ENCODE measurements at places on chromosomes 4 and X.

GRCh38 chrX:96480081-96480480 is 204.6 kb upstream of the DIAPH2 start:
- DNase-seq, result no peak

- DNase-seq, result no peak
Measured at GRCh38 chr4:78779280-78779679, 3.1 kb downstream of the BMP2K start.

GRCh38 chr4:124337874-124338273 is 374.7 kb downstream of the ANKRD50 start:
- DNase-seq, result no peak

DNA sequence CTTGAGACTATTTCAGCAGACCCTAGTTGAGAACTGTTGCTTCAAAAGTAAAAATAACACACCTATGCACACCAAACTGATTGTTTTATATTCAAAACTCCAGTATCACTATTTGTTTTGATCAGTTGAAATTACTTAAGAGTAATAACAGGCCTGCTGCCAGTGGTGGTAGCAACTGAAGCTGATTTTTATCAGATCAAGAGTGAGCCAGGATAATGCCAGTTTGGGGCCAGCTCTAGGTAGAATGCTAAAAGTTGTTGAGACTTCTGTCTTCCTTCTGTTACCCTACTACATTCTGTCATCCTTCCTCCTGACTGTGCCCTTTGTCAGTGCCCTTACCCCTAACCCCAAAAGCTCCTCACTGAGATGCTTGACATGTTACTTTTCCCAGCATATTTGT is 228.7 kb upstream of the SPRY1 start:
- DNase-seq, result no peak

- no peak for DNase-seq
Measured at GRCh38 chr4:143183513-143184216, 1.1 kb upstream of the USP38 start.

GRCh38 chr4:93394545-93395081 is 433.9 kb upstream of the ATOH1 start:
- DNase-seq, result no peak

GRCh38 chr4:53122280-53123116 is 243.4 kb downstream of the SCFD2 start:
- no peak for DNase-seq

DNA sequence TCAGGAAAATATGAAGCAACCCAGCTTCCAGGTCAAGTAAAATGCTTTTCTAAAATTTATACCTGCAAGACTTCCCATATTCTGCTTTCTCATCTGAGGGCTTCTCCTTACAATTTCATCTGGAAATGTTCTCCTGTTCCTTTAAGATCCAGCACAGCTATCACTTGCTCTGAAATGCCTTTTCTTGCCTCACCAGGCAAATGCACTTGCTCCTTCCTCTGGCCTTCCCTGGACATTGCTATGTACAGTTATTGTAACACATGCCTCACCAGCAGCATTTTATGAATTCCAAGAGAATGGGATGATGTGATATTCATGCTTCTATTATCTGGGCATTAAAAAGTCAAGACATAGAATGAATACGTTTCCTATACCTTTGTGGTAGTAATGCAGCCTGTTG is 842.1 kb upstream of the INTU start:
- no peak for DNase-seq

- no peak for DNase-seq
Measured at GRCh38 chr4:53573696-53574095, 17.6 kb downstream of the LNX1 start.

- no peak for DNase-seq
Measured at GRCh38 chrX:134969726-134970125, 21.1 kb upstream of the SMIM10 start.

GRCh38 chr4:150619042-150619441 is 37.1 kb downstream of the MAB21L2 start:
- DNase-seq, result no peak

DNA sequence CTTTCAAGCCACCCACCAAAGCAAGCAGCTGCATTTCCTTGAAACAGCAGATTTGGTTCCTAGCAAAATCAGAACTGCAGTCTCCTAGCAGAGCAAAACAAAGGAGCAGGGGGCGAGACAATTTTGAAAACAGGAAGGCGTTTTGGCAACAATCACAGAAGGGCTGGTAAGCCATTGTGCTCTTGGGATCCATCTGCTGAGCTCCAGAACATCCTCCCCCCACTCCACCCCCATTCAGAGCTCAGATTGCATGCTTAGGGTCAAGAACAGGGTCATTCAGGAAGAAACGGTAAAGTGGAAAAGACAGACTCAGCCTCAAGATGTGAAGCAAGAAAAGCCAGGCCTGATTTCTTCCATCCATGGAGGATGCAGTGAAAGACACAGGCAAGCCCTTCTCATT is 7.6 kb upstream of the PCDH19 start:
- DNase-seq, result no peak

DNA sequence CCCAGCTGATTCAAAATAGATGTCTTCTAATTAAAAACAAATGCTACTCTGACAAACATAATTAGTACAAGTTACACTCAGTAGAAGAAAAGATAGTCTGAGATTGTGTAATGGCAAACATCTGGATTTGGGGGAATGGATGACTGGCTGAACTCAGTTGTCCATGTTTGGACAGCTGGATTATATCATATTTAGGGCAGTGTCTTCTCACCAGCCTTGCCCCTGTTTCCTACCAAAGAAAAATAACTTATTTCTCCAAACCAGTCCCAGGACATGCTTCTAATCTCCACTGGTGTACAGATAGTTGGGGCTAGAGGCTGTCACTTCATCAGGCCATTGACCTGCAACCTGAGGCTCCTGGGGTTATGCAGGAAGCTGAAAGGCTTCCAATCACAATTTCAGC is 237.3 kb downstream of the USP46 start:
- DNase-seq, result no peak

All from T-helper 22 cell (primary cell).